Right lung (tissue), 10 donors: ENCODE measurements at places on chromosomes 12 and 14. TPM values are rescaled to one million over a fixed set of nuclear protein-coding genes. Genes with fewer than 3 reads are reported as not detected.

The SLC5A8 gene
- not detected for polyA plus RNA-seq

The RAPGEF3 gene
- polyA plus RNA-seq = 16.8 TPM

The DNM1L gene
- polyA plus RNA-seq = 87.5 TPM

The CARMIL3 gene
- polyA plus RNA-seq = 0.72 TPM

The OR4E2 gene
- polyA plus RNA-seq = not detected

The ACYP1 gene
- polyA plus RNA-seq = 62.3 TPM
